ENCODE measurements at places on chromosomes 3 and 15.

DNA sequence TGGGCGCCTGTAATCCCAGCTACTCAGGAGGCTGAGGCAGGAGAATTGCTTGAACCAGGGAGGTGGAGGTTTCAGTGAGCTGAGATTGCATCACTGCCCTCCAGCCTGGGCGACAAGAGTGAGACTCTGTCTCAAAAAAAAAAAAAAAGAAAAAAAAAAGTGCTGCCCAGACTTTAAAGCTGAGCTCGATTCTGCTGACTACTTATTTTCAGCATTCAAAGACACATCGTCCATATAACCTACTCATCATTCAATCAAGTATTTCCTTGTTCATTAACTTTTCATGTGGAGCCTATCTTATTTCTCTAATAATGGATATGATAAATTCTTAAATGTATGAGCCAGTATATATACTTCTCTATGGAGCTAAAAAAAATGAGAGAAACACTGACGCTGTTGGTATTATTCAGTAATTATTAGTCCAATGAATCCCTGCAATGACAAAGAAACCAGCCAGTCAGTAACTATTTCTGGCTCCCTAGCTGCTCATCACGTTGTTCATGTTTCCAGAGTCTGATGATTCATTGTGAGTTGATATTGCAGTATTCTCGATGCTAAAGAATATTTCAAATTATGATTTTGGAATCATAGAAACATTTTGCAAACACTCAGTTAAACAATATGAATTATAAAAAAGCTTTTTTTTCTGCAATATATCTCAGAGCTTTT lies 111.9 kb downstream of the RAP2B start:
- DNase-seq: no peak

DNA sequence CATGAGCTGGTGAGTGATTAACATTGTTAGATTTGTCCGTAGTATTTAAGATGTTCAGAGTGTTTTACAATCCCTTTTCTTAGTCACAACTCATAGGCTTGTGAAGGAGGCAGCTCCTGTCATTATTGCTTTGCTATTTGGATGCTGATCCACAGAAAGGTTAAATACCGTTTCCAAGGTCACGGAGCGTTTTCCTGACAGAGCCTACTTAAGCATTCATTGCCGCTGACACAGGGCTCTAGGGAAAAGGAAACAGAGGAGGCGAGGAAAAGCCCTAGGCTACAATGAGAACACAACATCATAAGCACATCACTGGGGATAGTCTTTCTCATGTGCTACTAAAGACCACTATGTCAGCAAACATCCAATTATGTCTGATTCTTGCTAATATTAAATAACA lies 38.5 kb upstream of the CPB1 start:
- DNase-seq: no peak

DNA sequence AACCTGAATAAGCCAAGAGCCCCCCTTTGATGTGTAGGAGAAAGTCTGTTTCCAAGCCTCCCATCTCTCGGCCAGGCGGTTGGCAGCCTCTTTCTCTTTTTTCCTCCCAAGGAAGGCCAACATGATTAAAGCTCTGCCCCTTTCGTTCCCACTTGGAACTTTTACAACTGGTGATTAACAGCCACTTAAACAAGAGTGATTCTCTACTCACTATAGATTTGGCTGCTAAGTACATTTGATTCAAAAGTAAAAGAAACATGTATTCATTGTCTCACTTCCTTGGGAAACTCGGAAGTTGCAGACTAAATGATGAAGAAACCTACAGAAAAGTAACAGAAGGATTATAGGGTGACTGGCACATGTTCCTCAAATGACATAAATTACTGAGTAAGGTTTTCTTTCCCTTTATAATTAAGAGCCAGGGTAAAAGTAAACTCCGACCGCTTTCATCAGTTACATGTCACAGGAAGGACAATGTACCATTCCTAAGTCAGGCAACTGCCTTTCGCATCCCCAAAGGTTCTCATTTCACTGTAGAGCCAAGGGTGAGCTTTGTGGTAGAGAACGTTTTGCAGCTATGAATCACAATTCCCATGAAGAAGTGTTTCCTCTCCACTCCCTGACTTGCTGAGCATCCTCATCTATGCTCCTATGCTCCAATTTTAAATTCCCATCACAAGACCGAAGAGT lies 72.7 kb downstream of the MB21D2 start:
- no peak for DNase-seq

- no peak for DNase-seq
Measured at GRCh38 chr3:11415099-11415498, 142.9 kb downstream of the ATG7 start.

DNA sequence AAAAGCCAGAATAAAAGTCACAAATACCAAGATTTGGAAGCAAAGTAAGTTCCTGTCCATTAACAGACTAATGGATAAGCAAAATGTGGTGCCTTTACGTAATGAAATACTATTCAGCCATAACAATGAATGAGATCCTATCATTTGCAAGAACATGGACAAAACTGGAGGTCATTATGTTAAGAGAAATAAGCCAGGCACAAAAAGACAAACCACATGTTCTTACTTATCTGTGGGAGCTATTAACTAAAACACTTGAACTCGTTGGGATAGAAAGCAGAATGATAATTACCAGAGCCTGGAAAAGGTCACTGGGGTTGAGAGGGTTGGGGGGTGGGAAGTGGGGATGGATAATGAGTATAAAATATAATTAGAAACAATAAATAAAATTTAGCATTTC lies 1015.9 kb downstream of the OTOL1 start:
- no peak for DNase-seq

- no peak for DNase-seq
Measured at GRCh38 chr3:197753263-197753662, 3.6 kb downstream of the FYTTD1 start.

DNA sequence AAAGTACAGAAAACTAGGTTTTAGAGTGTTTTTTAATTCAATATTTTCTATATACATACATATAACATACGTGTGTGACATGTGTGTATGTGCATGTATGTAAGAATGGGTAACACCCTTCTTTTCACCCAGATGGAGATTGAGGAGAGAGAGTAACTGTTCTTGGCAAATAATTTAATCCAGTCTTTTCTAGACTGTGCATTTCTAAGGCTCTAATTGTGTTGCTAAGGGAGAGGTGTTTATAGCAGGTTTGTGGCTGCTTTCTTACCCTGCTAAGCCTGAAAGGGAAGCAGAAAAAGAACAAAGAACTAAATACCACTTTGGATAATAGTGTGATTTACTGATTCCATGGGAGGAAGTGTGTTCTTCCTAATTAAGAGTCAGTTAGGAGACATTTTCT lies 46.0 kb upstream of the ALDH1L1 start:
- no peak for DNase-seq

GRCh38 chr15:63945838-63946298 lies 100.4 kb downstream of the DAPK2 start:
- no peak for DNase-seq

GRCh38 chr3:195441051-195441450 lies 1.8 kb downstream of the ACAP2 start:
- DNase-seq: no peak

GRCh38 chr3:11457135-11457534 lies 184.9 kb downstream of the ATG7 start:
- no peak for DNase-seq

DNA sequence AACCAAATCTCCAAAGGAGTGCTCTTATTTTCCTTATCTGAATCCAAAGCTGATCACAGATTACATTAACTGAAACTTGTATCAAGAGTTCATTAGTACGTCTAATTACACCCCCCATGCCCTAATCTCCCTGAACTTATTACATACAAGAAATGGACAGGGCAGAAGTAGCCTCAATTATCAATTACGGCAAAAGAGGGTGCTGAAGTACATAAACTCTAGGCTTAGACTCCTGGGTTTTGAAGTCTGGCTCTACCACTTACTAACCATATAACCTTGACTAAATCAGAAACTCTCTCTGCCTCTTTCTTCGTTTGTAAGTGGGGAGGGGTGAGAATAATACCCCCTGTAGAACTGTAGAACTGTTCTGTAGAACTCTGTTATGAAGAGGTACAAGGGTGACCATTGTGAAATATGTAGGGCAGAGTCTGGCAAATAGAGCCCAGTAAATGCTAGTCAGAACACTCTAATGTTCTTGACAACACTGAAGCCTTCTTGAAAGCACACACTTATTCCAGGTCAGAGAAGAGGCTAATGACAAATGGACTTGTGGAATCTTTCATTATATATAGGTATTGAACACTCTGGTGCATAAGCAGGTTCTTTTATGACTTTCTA lies 19.6 kb upstream of the OR5K4 start:
- no peak for DNase-seq

- DNase-seq: no peak
Measured at GRCh38 chr3:123344175-123344906, 104.5 kb downstream of the ADCY5 start.

DNA sequence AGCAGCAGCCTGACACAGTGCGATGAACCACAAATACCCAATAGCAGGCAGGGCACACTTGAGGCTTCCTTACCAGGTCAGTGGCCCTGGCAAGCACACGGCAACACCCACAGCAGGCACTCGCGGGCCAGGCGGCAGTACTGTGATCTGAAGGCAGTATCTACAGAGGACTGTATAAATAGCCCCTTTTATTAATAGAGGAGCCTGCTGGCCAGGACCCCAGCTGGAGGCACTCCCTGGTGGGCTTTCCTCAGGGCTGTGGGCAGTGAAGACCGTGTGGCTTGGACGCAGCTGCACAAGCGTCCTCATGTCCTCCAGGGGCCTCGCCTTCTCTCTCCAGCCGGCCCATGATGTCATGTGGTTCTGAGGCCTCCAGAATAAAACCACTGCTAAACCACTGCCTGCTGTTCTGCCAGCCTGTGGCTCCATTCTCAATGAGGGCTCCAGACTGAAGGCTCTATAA lies 44.1 kb downstream of the LRIG1 start:
- DNase-seq: no peak

GRCh38 chr3:181729341-181729869 lies 17.7 kb downstream of the SOX2 start:
- no peak for DNase-seq

DNA sequence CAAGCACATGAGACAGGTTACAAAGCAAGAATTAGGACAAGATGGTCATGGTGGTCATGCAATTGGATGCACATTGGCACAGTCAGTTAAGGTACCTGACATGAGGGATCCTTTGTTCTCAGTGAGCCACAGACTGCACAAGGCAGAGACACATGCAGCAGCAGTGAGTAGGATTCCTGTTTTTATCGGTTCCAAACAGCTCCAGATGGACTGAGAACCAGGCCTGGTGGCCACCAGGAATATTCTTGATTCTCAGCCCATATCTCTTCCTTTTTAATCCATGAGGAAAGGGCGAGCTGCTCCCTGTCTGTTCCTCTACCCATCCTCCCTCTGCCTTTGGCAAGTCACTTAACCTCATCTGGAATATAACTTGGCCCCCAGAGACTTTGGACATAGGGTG lies 410.8 kb downstream of the GAP43 start:
- no peak for DNase-seq

- DNase-seq: no peak
Measured at GRCh38 chr15:55343168-55343567, 24.1 kb downstream of the PIGB start.

DNA sequence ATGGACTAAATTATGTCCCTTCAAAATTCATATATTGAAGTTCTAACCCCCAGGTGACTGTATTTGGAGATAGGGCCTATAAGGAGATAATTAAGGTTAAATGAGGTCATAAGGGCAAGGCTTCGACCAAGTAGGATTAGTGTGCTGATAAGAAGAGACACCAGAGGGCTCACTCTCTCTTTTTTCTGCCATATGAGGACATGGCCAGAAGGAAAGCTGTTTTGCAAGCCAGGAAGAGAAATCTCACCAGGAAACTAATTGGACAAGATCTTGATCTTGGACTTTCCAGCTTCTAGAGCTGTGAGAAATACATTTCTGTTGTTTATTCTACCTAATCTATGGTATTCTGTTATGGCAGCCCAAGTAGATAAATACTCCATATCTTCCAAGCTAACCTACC lies 503.6 kb upstream of the NAALADL2 start:
- no peak for DNase-seq

DNA sequence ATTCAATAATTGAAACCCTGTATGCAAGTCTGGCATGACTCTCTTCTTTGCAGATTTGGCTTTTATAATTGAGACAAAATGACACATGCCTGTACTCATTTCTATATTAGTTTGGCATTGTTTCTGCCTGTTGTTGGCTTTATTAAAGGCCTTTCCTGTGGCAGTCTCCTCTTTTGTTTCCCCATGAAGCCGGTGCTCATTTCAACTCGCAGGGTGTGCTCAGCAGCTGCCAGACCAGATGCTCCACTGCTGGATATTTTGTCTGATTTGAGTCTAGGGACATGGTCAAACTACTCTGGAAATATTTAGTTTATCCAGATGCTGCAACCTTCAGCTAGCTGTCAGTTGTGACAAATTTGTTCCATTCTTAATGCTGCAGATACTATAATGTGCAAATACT lies 445.3 kb downstream of the NAALADL2 start:
- DNase-seq: no peak

- no peak for DNase-seq
Measured at GRCh38 chr15:67997996-67998395, 56.1 kb upstream of the PIAS1 start.

DNA sequence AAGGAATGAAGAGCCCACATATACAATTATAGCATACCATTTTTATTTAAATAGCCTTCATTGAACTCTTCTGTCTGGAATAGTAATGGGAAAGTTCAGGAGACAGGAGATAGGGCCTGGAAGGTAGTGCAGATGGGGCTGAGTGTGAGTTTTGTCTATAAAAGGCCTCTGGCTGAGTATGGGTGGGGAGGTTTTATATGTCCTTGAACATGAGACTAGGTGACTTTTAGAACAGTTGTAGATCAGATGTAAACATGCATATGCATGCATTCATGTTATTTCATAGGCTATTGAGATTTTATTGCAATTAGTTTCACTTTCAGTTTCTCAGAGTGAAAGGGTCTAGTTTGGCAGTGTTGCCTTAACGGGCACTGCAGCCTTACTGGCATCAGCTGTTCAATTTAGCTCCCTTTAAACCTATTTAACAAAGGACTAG lies 27.1 kb downstream of the CGGBP1 start:
- DNase-seq: no peak

DNA sequence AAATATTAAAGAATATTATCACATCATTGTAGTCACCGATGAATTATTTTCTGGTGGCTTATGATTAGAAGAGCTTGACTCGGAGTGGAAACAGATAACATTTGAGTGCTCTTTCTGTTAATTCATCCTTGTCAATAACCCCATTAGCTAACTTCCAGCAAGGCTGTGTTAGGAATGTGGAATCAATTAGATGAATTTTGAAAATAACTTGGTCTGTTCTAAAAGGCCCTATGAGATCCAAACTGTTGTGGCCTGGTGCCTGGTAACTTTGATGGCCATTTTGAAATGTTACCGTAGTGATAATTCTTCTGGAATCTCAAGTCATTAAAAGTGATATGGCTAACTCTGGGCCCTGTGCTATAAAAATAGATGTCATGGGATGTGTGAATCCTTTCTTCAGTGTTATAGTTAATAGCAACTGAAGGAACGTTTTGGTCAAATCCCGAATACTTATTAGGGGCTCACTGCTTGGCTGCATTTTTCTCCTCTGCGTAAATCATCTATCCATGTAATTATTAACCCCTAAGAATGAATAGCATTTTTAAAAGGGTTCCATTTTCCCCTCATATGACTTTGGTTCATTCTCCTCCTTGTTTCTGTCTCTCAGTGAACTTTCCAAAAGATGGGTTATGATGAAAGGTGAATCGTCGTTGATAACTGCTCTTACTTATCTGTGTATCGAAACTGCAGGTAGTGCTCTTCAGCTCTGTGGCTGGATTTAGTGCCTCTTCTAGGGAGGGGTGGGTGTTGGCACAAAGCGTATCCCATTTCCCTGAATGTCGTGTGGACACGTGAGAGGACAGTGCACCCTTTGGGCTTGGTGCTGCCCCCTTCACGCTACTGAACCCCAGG lies 82.7 kb downstream of the IGF1R start:
- no peak for DNase-seq

GRCh38 chr3:9292516-9292915 lies 43.1 kb upstream of the SRGAP3 start:
- DNase-seq: no peak

Measured in GM12892 (cell line).